ENCODE measurements at places on chromosomes 16 and 17.

GRCh38 chr17:9120471-9120870 lies 99.2 kb downstream of the NTN1 start:
- DNase-seq, result no peak

DNA sequence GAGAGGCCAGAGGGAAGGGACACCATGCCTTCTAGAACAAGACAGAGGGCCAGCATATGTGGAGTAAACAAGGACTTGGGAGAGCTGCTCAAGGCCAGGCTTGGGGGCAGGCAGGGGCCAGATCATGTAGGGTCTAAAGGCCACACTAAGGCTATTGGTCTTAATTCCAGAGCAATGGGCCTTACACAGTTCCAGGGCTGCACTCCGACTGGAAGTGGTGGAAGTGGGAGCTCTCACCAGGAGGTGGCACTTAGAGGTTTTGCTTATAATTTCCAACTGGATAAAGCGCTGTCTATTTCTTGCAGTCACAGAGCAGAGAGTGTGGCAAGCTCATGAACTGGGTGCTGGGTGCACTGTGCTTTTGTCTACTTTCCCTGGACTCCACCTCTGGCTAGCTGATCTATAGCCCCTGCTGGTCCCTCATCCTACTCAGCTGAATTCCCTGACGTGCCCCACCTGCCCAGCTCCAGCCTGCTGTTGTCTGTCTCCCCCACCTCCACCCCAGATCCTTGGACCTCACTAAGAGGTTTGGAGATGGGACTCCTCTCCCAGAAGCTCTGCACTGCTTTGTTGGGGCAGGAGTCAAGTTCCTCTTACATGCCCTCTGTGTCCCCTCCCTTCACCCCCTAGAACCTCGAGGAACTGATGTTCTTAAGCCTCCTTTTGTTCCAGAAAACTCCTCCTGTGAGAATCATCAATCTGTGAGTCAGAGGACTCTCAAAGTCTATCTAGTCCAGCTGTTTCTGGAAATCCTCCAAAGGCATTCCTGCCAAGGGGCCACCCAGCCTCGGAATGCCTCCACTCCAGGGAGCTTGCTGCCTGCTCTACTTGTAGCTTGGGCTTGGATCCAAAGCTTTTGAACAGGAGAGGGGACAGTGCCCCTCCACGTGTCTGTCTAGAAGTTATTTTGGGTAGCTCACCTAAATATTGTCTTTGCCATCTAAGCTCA lies 48.1 kb upstream of the KSR1 start:
- no peak for DNase-seq

- DNase-seq, result no peak
Observed at GRCh38 chr17:78344666-78345065, 15.2 kb downstream of the SOCS3 start.

DNA sequence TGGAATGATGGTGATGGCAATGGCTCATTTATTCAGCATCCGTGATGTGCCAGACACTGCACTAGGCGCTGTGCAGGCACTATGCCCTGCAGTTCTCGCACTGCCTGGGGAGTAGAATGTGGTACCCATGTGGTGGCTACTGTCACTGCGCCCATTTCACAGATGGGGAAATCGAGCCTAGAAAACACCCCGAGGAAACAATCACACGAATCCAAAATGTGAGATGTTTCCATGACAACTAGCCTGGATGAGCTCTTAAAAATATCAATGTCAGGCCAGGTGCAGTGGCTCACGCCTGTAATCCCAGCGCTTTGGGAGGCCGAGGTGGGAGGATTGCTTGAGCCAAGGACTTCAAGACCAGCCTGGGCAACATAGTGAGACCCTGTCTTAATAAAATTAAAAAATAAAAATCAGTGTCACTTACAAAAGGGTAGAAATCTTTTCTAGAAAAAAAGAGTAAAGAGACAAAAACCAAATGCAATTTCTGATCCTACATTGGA lies 57.9 kb upstream of the TNRC6A start:
- no peak for DNase-seq

- no peak for DNase-seq
Observed at GRCh38 chr17:44010966-44011647, 3.7 kb downstream of the TMEM101 start.

- no peak for DNase-seq
Observed at GRCh38 chr16:1613728-1614455, 1.7 kb downstream of the CRAMP1 start.

DNA sequence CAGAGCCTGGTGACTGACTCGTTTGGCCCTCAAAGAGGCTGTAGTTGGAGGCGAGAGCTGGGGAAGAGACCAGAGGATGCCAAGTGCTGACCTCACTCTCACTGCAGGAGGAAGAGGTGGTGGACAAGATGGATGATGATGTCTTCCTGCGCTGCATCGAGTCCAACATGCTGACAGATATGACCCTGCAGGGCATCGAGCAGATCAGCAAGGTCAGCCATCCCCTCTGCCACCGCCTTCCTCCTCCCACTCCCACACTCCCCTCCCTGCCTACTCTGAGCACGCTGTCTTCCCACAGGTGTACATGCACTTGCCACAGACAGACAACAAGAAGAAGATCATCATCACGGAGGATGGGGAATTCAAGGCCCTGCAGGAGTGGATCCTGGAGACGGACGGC lies 26.9 kb downstream of the POLR2A start:
- DNase-seq, result no peak

- no peak for DNase-seq
Observed at GRCh38 chr17:17034026-17034425, 8.2 kb upstream of the MPRIP start.
